ENCODE measurements at places on chromosomes 1 and 21.

- no peak for DNase-seq
Measured at GRCh38 chr1:34688006-34688741, 66.7 kb upstream of the GJB5 start.

- DNase-seq = no peak
Measured at GRCh38 chr1:53160924-53161378, 18.5 kb upstream of the SLC1A7 start.

DNA sequence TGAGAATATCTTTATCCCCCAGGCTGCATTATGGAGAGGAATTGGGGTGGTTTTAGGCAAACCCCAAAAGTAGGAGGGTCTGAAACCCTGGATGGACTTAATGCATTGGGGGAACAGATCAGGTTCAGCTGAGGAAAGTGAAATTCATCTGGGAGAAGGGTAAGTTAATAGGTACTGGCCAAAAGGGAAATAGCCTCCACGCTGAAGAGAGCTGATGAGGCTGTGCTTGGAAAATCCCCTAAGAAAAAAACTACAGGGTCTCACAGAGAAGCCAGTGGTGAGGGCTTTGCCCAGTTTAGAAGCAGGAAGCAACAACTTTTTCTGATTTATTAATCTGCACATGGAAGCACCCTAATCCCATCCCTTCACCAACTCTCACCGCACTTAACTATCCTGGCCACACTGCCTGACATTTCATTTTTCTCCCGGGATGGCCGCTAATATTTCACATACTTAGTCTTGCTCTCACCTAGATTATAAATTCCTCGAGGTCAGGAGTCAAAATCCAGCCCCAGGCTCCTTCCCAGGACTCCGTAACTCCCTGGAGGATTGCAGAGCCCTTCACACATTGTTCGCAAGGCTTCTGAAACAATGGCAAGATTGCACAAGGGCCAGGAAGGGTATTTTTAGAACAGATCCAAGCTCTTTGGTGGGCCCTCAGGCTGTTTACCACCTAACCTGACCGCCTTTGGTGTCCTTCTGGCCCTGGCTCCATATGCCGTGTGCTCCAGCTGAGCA is 60.9 kb upstream of the TARBP1 start:
- no peak for DNase-seq

GRCh38 chr21:36732217-36732616 is 33.3 kb downstream of the SIM2 start:
- DNase-seq = no peak

DNA sequence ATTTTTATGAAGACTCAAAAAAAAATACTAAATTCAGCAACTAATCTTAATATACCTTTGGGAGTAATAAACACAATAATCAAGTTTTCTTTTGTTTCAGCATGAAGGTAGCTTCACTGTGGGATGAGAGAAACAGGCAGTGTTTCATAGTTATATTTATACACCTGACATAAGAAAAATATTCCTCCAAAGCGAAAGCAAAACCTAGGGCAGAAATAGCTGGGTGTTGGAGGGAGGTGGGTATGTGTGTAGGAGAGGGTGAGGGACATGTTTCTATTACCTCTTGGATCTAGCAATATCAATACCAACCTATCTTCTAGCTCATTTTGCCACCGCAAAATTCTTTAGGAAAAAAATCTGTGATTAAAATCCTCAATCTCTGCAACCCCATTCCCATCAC is 24.9 kb upstream of the MAN1A2 start:
- DNase-seq = no peak

GRCh38 chr1:162676087-162676486 is 43.8 kb downstream of the DDR2 start:
- DNase-seq = no peak

- no peak for DNase-seq
Measured at GRCh38 chr1:90936061-90936460, 85.8 kb downstream of the ZNF644 start.

GRCh38 chr1:52604063-52604770 is 2.0 kb downstream of the GPX7 start:
- no peak for DNase-seq

DNA sequence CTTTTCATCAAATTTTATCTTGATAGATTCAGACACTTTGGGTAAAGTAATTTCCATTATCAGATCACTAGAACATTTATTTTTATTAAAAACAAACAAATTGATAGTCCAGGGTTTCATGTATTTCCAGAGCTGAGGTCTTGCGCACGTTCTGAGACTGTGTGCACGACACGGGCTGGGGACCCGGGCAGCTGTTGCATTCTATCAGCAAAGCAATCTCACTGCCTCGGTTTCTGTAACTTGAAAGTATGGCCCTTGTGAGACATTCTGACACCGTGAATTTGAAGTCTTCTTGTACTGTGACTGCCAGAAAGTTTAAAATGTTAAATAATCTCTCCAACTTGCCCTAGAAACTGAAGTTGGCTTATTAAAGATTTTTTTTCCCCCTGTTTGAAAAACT is 746.9 kb upstream of the ADGRL2 start:
- DNase-seq = no peak

DNA sequence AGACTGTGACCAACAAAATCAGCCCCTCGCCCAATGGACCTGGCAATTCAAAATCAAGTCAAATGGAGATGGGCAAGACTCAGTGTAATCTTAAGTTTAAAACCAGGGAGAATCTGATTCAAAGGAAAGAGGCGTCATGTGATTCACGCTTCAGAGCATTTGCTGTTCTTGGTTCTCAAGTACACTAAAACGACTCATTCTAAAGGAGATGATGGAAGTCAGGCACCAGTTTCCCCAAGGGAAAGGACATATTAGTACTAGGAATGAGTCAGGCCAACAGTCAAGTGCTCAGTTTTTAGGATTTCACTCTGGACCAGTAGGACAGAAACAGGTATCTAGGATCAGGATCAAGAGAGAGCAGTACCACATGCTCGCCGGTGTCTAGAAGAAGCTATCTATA is 429.6 kb downstream of the PLPP3 start:
- no peak for DNase-seq

DNA sequence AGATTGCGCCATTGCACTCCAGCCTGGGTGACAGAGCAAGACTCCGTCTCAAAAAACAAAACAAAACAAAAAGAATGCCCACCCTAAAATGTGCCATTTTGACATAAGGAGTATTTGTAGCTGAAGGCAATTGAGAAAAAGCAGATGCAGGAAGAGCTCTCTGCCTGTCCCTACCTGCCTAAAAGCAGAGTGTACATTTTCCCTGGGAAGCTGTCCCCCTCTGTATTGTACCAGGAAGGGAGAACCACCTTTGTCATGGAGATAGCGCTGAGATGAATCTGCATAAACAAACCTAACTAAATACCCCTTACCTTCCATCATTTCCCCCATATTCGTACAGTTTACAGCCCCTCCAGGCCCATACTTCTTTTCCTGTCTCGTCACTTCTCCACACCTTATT is 94.4 kb upstream of the SLC45A1 start:
- no peak for DNase-seq

DNA sequence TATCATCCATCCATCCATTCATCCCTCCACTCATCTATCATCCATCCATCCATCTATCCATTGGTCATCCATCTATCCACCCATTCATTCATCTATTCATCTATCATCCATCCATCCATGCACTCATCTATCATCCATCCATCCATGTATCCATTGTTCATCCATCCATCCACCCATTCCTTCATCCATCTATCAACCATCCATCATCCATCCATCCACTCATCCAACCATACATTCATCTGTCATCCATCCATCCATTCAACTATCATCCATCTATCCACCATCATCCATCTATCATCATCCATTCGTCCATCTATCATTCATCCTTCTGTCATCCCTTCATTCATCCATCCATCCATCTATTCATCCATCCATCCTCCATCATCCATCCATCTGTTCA is 61.1 kb downstream of the UMODL1 start:
- DNase-seq = no peak

- no peak for DNase-seq
Measured at GRCh38 chr1:47694011-47694890, 256.4 kb downstream of the FOXD2 start.

DNA sequence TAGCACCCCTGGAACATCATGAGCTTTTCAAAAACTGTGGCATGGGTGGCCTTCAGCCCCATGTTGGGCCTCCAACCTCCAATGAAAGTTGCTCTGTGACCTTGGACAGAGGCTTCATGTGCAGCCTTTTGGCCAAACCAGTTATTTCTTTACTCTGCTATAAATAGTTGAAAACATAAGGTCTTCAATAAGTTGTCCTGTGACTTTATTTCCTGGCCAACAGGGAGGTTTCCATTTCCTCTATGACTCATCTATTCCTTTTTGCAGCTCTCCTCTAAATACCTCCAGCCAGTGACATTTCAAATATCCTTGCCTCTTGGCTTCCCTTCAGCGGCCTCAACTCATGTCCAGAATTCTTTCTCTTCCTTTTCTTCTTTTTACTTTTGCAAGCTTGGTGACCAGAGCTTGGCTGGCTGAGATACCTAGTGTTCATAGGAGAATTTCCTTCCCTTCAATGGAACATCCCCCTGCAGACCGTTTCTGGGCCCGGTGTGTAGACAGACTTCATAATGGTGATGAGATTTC is 22.7 kb upstream of the TRIM67 start:
- DNase-seq = peak; percentile 42

- no peak for DNase-seq
Measured at GRCh38 chr1:246318036-246318359, 189.1 kb downstream of the SMYD3 start.

DNA sequence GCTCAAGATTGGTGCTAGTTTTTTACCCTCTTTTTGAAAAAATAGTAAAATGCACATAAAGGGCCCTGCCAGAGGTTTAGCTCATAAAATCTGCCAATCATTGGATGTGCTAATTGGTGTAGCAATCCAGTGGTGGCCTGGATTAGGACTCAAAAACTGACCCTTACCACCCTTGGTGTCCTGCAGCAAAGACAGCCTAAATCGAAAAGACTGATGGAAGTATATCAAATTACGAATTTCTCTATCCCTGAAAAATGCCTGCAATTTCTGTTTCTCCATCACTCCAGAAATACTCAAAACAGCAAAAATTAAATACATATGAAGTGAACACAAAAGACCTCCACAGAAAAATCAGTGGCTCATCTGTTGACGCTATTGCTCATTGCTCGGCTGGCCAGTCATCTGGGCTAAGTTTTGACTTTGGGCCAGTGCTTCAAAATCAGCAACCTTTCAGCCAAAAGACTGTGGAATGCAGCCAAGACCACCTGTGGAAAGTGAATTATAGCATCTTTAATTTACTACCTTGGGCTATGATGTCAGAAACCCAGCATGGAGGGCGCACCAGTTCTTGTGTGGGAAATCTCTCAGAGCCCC is 30.0 kb downstream of the WLS start:
- DNase-seq = peak; percentile 59

- DNase-seq = no peak
Measured at GRCh38 chr1:182281541-182281940, 110.0 kb downstream of the GLUL start.

DNA sequence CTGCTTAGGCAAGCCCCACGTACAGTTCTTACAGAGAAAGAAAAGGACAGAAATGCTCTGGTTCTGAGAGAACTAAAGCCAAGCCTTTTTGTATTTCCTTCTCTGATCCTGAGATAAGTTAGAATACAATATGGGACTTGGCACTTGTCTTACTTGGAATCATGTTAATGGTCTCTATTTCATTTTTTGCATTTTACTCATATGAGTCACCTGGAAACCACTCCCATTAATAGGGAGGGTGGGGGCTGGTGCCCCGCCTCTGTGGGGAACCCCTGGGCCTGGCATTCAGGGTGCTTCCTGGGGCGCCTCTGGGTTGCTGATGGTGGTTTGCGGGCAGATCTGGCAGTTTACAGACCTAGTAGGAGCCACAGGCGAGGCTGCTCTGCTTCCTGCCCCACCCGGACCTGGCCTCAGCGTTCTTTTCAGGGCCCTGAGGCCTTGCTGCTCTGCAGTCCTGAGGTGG is 26.7 kb downstream of the TSPAN2 start:
- no peak for DNase-seq

- DNase-seq = no peak
Measured at GRCh38 chr21:18812308-18812707, 408.7 kb upstream of the TMPRSS15 start.

DNA sequence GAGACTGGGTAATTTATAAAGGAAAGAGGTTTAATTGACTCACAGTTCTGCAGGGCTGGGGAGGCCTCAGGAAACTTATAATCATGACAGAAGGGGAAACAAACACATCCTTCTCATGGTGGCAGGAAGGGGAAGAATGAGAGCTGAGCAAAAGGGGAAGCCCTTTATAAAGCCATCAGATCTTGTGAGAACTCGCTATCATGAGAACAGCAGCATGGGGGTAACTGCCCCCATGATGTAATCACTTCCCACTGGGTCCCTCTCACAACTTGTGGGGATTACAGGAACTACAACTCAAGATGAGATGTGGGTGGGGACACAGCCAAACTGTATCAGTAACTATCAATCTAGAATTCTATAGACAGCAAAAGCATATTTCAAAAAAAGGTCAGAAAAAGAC is 64.7 kb upstream of the ACTRT2 start:
- DNase-seq = no peak

DNA sequence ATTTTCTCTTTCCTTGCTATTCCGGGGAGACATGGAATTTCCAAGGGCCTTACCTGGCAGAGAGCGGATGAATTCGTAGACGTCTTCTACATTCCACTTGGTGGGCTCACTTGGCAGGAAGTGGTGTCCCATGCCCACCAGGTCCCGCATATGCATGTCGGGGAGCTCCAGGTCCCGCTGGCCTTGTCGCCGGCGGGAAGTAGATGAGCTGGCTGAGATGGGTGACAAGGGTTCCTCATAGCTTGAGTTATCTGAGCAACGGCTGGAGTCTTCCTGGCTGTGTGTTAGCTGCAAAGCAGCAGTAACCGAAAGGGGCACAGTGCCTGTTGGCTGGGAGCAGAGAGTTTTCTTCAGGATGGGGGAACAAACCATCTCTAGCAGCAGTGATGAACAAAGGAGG is 7.9 kb upstream of the A3GALT2 start:
- DNase-seq = no peak

- DNase-seq = no peak
Measured at GRCh38 chr1:175400766-175401165, 208.2 kb upstream of the KIAA0040 start.

DNA sequence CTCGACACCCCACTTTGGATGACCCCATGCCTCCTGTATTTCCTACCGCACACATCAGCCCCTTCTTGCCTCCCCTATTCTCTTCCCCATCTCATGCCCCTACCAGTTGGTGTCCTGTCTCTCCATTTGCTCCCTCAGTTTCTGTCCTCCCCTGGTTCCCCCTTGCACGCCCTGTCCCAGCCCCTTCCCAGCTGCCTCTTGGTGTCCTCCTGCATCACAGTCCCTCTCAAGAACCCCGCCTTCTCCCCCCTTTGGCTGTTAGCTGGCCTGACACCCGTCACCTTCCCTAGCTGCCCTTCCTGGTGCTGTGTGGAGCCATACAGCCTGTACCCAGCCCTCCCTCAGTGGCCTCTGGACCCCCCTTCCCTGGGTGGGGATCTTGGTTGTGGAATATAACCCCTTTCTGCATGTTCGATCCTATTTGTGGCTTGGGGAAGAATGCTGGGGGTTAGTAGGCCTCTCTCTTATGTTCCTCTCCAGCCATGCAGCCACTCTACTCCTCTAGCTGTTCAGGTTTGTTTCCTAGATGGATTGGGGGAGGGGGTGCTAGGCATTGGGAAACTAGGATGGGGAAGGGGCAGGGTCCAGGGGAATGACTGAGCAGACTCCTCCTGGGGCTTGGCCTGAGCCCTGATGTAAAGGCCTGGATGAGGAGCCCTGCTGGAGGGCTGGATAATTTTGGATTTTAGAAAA is 41.4 kb upstream of the NFASC start:
- DNase-seq = no peak
